ENCODE measurements at places on chromosomes 12 and 14.

DNA sequence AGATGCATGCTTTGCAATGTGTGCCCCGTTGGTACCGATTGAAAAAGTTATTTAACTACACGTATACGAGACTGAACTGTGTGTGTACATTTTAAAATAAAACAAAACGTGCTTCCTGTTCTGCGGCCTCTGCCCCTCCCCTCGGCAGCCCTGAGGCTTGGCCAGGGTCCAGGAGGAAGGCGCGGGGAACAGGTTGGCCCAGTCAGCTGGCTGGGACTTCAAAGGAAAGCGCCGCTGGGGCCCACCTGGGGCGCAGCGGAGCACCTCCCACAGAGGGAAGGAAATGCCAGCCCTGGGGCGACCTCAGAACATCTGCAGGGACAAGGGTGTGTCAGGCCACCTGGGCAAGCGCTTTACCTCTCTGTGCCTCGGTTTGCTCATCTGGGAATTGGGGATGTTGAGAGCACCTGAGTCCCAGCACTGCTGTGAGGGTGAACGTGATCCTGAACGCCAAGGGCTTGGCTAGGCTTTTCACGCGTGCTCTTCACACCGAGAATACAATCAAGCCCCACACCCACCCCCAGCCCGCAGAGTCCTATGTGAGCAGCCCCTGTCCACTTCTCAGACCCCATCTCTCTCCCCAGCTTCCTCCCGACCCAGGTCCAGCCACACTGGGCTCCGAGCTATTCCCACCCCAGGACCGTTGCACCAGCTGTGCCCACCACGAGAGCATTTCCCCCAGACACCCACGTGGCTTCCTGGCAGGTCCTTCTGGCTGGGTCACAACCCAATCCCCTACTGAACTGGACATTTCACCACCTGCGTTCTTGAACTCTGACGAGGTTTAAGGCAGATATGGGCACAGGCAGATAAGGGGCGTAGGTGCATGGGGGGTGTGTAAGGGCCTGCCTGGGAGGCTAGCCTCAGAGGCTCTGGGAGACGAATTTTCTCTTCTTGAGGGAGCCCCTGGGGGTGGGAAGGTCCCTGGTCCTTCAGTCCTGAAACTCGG lies 41.9 kb upstream of the NCOR2 start:
- DNase-seq = peak; percentile 87

GRCh38 chr14:22583994-22584393 lies 5.0 kb downstream of the DAD1 start:
- no peak for DNase-seq

DNA sequence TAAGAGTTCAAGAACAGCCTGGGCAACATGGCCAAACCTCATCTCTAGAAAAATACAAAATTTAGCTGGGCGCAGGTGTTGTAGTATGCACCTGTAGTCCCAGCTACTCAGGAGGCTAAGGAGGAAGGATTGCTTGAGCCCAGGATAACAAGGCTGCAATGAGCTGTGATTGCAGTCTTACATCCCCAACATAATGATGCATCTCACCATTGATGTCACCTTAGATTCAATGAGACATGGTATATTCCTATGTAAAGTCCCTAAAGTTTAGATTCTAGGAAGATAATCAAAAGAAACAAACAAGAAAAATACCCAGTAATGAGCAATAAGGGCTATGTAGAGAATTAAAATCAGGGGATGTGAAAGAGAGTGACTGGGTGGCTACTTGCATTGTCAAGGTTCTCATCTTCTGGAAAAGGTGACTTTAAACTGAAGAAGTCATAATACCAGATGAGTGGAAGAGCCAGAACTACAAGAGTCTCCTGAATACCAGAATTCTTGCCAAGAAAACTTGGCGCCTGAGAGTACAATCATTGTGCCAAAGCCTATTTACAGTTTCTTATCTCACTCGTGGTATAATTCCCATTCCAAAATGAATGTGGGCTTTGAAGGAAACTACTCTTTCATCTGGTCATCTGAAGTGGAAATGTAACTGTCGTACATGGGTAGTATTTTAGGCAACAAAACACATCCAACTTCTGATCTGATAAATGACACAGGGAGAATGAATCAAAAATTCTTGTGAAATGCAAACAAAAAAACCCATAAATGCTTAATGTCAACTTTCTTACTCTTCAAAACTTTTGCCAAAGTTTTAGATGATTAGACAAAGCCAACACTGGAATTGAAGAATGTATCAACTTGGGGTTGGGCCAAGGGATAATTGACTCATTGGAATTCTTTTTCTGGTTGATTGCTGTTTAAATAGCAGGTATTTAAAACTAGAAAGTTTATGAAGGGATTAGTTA lies 81.1 kb upstream of the ST8SIA1 start:
- DNase-seq = no peak

- no peak for DNase-seq
Measured at GRCh38 chr12:51822956-51823355, 25.6 kb downstream of the FIGNL2 start.

DNA sequence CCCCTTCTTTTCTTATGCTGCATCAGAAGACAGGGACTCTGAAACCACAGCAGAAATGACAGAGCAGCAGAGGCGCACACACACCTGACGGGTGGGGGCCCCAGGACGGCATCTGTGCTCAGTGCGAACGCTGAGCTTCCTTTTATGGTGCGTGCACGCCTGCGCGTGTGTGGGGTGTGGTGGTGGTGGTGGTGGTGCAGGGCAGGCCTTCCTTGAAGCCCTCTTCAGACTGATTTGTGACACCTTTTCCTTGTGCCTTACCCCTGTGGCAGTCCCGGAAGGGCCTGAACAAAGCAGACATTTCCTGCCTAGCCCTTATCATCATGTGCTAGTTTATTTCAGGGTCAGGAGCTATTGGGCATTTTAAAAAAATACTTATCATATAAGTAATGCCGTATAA lies 75.7 kb downstream of the TSPAN9 start:
- DNase-seq = no peak

- DNase-seq = no peak
Measured at GRCh38 chr12:111436266-111436665, 30.5 kb downstream of the SH2B3 start.

GRCh38 chr14:71063351-71063750 lies 156.1 kb downstream of the PCNX1 start:
- DNase-seq = no peak

DNA sequence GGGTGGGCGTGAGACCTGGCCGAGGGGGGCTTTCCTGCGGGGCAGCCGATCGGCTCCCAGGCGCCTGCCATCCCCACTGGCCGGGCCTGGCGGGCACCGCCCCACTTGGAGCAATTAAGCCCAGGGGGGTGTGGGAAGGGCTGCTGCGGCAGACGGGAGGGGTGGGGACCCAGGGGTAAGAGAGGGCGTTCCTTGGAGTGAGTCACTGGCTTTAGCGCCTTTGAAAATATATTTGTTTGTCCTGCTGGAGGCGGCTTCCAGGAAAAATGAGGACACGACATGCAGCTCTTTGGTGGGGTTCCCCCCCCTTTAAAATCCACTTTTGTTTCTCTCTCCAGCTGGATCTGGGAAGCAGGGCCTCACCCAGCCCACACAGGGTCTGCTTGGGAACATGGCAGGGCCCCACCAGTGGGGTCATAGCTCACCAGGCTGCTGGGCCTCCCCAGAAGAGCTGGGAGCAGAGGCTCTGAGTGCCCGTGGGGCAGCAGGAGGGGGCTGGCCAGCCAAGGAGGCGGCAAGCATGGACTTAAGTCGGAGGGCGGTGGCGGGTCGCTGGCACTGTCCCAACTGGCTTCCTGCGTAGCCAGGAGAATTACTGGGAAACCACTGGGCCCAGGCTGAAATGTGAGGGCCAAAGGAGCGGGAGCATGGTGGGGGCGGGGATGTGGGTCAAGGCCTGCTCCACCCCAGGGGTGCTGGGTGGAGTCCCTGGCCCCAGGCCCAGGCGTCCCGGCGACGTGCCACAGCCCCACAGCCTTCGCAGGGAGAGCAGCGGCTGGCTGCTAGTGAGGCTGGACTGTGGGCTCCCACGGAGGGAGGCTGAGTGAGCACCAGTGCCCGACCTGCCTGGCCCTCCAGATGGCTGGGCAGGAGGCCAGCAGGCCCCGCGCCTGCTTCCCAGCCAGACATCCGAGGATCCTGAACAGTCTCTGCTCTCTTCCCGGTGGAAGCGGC lies 128.0 kb downstream of the RFLNA start:
- peak; percentile 90 for DNase-seq

DNA sequence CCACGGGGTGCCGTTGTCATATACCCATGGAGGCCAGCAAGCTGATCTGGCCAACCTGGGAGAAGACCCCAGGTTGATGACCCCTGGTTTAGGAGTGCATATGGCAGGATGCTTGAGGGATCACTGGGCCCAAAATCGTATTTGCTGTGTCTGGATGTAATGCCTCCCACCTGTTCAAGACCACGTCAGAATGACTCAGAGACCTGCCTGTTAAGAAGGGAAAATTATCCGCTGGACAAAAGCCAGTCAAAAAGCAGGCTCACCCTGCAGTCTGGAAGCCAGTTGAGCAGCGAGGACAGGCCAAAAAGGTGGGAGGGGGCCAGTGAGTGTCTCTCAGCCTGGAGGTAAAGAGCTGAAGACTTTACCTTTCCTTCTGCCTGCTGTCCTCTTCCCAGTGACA lies 449.2 kb downstream of the DPF3 start:
- no peak for DNase-seq

DNA sequence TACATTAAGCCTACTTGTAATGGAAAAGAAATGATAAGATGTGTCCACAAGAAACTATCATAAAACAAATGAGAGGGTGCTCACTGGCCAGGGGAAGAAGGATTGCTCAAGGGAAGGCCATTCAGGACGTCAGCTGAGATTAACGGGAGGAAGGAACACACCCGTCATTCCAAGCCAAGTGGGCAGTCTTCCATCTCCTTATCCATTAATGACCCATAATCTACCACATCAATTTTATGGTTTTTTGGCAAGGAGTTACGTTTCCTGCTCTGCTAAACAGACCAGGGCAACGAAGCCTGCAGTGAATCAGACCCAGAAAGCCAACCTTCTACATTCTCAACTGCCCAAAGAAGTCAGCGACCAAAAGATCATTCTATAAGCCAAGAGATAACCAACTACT lies 25.1 kb downstream of the PRKAB1 start:
- peak; percentile 78 for DNase-seq

GRCh38 chr14:70663707-70664179 lies 22.0 kb downstream of the TTC9 start:
- DNase-seq = no peak

- no peak for DNase-seq
Measured at GRCh38 chr12:3416670-3417069, 74.3 kb upstream of the PRMT8 start.

- peak; percentile 95 for DNase-seq
Measured at GRCh38 chr12:108609537-108610335, 11.9 kb upstream of the TMEM119 start.

- DNase-seq = no peak
Measured at GRCh38 chr12:46360908-46361666, 11.5 kb downstream of the SLC38A2 start.

GRCh38 chr14:103863245-103863644 lies 15.9 kb upstream of the PPP1R13B start:
- DNase-seq = no peak

GRCh38 chr12:46664761-46665287 lies 161.0 kb downstream of the SLC38A4 start:
- no peak for DNase-seq

DNA sequence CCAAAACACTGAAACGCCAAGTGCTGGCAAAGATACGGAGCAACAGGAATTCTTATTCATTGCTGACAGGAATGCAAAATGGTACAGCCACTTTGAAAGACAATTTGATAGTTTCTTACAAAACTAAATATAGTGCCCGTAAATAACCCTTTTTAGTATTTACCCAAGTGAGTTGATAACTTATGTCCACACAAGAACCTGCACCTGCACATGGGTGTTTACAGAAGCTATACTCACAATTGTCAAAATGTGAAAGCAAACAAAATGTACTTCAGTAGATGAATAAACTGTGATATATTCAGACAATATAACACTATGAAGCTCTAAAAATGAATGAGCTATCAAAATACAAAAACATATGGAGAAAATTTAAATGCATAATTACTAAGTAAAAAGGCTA lies 86.6 kb downstream of the ATXN7L3B start:
- DNase-seq = no peak

GRCh38 chr12:106601031-106601430 lies 18.2 kb downstream of the RFX4 start:
- no peak for DNase-seq

- no peak for DNase-seq
Measured at GRCh38 chr12:42987216-42987650, 397.7 kb upstream of the PRICKLE1 start.

DNA sequence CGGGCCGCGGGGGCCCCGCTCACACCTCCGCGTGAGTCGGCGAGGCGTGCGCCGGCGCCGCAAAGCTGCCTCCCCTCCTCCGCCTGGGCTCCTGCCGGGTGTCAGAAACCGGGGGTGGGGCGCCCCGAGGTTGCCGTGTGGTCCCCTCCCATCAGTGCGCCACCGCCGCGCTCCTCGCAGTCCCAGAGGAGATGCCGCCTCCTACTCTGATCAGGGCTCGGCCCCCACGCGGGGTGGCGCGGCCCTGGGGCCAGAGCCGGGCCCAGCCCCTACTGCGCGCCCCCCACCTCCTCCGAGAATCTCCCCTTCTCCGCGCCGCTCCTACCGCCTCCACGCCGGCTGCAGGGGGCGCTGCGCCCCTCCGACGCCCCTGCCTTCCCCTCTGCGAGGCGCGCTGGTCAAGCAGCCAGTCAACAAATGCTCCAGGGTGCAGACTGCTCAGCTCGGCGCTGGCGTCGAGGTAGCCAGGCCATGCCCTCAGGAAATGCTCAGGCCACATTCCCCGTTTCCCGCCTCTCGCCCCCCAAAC lies 467 bp upstream of the JAG2 start:
- no peak for DNase-seq

DNA sequence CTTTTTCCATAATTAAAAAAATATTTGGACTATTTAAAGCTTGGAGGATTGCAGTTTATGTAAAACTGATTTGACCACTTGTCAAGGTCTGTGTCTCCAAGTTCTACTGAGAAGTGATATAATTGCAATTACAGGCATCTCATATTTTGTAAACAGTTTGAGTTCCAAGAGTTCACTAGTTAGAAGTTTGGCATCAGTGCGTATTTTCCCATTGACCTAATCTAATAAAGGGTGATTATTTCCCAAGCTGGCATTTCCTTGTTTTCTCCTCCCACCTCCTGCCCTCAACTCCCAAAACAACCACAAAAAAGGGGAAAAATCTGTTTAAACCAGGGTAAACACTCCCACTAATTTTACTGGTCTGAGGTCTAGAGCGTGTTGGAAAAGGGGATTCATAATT lies 3.0 kb upstream of the MYF6 start:
- DNase-seq = no peak

DNA sequence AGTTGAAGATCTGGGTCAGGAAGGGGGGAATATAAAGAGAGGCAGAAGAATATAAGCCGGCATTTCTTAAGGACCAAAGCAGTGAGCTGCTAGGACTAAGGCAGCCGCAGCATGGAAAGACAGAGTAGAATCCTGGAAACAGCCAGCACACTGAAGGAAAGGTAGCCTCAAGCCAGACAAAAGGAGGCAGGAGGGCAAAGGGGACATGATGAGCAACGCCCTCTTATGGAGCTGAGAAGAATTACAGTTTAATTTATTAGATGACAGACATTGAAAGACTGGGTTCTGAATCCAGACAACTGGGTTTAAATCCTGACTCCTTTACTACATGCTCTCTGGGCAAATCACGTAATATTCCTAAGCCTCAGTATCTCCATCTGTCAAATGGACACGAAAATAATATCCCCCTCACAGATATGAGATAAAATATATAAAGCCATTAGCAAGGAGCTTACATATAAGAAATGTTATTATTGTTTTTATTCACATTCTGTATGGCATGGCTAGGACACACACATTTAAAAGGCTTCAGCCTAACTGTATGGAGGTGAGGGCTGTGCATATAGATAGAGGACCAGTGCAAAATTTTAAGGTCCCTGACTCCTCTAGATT lies 8.1 kb upstream of the PCED1B start:
- DNase-seq = no peak

- no peak for DNase-seq
Measured at GRCh38 chr14:70660967-70661893, 19.5 kb downstream of the TTC9 start.
